ENCODE measurements at places on chromosomes 4 and X.

- DNase-seq, result no peak
These were observed 57.5 kb upstream of the KLF3 start for GRCh38 chr4:38606587-38606905.

- DNase-seq, result no peak
These were observed 46.0 kb upstream of the SFRP2 start for GRCh38 chr4:153834901-153835300.

GRCh38 chr4:7169134-7169533, 23.2 kb upstream of the SORCS2 start:
- no peak for DNase-seq

DNA sequence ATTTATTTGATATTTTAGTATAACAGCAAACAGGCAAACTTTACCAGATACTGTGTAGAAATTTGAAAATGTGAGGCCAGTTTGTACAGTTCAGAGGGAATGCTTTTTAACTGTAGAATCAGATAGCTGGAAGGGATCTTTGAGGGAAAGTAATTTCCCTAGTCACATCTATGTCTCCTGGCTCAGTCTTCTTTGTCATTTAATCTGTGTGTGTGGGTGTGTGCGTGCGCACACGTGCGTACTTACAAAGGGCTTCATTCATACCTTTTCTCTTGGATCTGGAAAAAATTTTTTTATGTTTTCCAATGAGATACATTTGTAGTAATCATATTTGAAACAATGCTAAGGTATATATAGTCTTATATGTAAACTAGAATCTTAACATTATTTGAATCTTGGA, 44.6 kb downstream of the IL13RA1 start:
- no peak for DNase-seq

GRCh38 chr4:109673303-109673702, 29.9 kb downstream of the CASP6 start:
- no peak for DNase-seq

DNA sequence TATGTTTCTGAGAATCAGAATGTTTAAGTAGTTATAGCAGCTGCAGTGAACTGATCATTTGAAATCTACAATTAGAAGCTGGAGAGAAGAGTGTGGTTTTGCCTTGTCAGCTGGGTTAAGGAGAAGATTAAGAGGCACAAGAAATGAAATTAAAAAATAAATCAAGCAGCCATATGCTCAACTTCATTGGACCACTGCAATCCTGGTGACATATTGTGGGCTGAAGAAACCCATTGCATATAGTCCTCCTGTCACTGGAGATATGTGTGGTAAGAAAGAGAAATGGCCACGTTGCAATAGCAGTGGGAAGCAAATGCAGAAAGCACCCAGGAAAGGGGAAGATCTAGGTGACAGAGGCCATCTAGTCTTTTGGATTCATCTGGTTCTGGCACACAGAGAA, 63.0 kb downstream of the INTS12 start:
- no peak for DNase-seq

DNA sequence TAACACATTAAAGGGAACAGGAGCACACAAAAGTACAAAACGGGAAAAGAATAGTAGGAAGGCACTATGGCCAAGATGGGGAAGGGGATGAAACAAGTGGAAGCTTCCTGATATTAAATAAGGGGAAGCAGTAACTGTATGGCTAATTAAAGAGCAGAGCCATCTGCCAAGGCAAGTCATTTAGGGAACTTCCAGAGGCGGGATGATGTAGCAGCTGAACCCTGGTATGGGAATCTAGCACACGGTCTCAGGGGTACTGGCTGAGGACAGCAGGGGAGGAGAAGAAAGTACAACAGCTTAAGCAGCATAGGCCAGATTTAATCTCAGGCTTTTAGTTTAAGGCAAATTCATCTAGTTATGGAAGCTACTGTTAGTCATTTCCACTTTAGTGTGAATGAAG, 59.1 kb downstream of the IGFBP7 start:
- no peak for DNase-seq

DNA sequence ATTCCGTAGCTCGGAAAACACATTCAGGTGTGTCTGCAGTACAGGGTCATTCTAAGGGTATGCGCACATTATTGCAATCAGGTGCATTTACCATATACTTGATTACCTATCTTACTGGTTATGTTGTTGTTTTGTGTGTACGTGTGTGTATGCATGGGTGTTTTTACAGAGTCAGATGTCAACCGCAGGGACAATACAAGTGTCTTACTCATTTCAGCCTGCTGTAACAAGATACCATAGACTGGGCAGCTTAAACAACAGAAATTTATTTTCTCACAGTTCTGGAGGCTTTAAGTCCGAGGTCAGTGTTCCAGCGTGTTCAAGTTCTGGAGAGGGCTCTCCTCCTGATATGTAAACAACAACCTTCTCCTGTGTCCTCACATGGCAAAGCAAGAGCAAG, 316.7 kb downstream of the DMD start:
- DNase-seq, result no peak

DNA sequence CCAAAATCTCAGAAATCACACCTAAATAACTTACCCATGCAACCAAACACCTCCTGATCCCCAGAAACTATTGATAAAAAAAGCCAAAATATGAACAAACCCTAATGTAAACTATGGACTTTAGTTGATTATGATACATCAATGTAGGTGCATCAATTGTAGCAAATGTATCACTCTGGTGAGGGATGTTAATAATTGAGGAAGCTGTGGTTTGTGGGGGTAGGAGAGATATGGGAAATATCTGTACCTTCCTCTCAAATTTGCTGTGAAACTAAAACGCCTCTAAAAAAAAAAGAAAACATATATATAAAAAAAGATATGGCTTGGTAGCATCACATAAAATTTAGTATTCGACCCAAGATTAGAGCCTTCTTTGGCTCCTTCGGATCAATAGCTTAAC, 144.3 kb upstream of the CPEB2 start:
- DNase-seq, result no peak

- no peak for DNase-seq
These were observed 85.9 kb downstream of the OTC start for GRCh38 chrX:38438321-38438720.

- no peak for DNase-seq
These were observed 32.6 kb downstream of the HMX1 start for GRCh38 chr4:8838961-8839431.

DNA sequence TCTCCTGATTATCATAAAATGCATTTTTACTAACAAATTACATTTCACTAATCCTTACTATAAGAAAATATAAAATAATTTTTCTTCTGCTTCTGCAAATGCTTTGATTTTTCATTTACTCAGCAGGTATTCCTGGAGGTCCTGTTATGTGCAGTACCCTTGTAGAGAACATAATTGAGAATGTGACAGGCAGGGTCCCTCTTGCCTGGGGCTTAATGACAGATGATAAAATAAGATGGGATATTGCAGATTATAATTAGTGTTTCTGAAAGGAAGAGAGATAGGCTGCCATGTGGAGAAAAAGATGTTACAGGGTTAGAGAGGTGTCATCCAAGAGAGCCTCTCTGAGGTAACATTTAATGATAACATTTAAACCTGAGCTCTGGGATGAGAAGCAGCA, 128.9 kb downstream of the MAD2L1 start:
- DNase-seq, result no peak

GRCh38 chr4:107719207-107719921, 670 bp downstream of the PAPSS1 start:
- DNase-seq, result no peak

GRCh38 chrX:7252013-7252610, 104.2 kb upstream of the PUDP start:
- DNase-seq, result no peak

DNA sequence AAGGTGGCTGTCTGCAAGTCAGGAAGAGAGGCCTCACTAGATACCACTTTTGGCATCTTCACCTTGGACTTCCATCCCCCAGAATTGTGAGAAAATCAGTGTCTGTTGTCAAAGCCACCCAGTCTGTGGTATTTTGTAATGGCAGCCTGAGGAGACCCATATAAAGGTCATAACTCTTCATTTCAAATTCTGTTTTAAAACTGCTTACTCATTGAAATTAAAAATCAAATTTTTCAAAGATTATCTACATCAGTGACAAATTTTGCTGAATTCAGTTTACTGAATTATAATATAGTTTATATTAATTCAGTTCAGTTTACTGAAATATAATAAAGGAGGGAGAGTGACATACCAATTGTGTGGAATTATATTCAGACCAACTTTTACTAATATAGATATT, 133.1 kb upstream of the IL15 start:
- no peak for DNase-seq

GRCh38 chrX:16138108-16138427, 14.7 kb downstream of the GRPR start:
- no peak for DNase-seq

DNA sequence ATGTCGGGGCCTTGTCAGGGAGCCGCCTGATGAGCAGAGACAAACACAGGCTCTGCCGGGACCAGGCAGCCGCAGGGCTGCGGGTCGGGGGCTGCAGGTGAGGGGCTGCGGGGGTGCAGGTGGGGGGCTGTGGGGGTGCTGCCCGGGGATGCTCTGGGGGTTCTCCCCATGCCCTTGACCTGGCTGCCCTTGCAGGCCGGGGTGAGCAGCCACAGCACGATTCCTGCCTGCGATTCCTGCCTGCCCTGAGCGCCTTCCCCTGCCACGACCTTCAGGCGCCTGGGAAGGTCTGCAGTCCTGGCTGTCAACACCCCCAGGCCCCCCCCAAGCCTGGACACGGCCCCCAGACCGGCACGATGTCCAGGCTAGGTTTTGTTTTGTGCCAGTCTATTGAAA, 106.3 kb downstream of the FAM53A start:
- DNase-seq, result no peak

DNA sequence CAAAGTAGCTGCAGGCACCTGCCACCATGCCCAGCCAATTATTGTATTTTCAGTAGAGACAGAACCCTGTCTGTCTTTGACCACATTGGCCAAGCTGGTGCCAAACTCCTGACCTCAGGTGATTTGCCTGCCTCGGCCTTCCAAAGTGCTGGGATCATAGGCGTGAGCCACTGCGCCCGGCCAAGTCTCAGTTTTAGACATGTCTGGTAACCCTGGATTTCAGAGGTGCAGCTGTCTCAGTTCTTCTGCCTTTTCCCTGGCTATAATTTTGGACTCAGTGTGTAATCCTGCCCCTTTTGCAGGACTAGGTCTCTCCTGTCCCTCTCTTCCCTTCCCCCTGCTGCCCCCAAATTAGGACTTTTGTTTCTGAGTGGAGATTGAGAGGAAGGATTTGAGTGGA, 46.6 kb downstream of the FAM193A start:
- no peak for DNase-seq

DNA sequence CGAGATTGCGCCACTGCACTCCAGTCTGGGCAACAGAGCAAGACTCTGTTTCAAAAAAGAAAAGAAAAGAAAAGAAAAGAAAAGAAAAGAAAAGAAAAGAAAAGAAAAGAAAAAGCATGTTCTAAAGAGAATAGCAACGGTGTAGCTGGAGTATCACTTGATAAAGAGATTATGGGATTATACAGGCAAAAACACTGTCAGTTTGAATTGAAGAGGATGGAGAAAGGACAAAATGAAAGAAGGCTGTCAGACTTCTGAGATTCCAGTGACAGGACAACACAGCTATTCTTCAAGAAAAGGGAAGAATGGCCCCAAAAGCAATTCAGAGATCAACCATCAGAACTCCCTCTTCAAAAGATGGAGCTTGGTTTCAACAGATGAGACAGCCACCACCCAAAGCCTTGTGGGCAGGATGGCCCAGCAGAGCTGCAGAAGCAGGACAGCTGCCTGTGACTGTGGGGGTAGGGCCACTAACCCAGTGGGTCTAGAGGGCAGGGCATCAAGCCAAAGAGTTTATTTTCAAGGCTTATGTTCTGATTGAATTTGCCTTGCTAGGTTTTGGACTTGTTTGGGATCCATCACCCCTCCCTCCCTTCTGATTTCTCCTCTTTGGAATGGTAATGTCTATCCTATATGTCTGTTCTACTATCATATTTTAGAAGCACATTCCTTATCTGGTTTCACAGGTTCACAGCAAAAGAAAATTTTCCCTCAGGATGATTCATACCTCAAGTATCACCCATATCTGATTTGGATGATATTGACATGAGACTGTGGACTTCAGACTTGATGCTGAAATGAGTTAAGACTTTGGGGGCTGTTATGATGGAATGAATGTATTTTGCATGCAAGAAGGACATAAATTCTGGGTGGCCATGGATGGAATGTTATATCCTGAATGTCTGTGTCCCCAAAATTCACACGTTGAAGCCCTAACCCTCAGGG, 17.5 kb downstream of the RFC1 start:
- DNase-seq, result peak; percentile 44

- DNase-seq, result peak; percentile 46
These were observed 31.5 kb upstream of the RAPGEF2 start for GRCh38 chr4:159071178-159071968.

GRCh38 chr4:87423317-87424098, 1.1 kb downstream of the NUDT9 start:
- DNase-seq, result no peak

DNA sequence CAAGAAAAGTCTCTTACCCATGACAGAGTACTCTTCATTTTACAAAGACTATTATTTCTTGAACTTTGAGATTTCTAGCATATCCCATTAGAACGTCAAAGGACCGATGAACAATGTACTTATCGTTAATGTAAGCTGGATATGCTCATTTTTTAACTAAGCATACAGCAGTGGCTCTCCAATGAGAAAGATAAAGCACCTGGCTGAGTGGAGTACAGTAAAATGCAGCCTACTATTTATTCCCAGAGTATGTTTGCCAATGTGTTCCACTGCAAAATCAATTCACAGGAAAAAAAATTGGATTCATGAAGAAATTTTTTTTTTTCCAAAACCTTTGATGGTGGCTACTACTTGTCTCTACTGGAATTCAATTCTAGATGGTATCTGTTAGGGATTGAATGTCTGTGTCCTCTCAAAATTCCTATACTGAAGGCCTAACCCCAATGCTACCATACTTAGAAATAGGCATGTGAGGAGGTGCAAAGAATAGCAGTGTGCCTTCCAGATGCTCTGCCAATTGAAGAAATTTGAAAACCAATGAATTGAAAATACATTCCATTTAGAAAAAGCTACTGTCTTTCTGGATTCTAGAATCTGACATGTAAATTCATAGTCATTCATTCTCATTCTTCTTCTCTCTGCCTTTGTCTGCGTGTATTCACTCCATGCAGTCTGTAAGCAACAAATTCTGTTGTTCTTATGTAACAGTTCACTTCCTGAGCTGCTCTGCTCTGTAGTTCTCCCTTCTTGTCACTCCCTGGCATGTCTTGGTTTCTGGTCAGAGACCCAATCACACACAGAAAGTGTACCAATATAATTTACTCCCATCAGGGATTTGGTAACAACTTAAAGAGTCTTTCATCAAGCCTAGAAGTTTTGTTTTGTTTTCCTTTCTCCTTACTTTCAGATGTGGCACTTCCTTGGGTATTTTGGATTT, 61.4 kb downstream of the PAPSS1 start:
- no peak for DNase-seq

All from fibroblast of skin of left biceps (primary cell).